Breast epithelium (tissue), 4 donors: ENCODE measurements at places on chromosomes 12 and 14. TPM values are rescaled to one million over a fixed set of nuclear protein-coding genes. Genes with fewer than 3 reads are reported as not detected.
A peak's percentile ranks its signal among the peaks of the same experiment; 100 is the strongest.

EGLN3 gene
- total RNA-seq: 16.4 TPM

DIABLO gene
- 62.3 TPM for total RNA-seq

DYNC1H1 gene
- total RNA-seq: 424 TPM

CLEC2B gene
- 18.4 TPM for total RNA-seq

RND1 gene
- total RNA-seq: 3.3 TPM

DPF3 gene
- 0.32 TPM for total RNA-seq

COX8C gene
- not detected for total RNA-seq

SLC4A8 gene
- total RNA-seq: 6.2 TPM

ACVRL1 gene
- 274 TPM for total RNA-seq

LYZ gene
- total RNA-seq: 99.9 TPM

GRCh38 chr12:47408171-47408871, 297.5 kb downstream of the RPAP3 start:
- DNase-seq: no peak

GRCh38 chr14:106883218-106883692, 1356.9 kb downstream of the TMEM121 start:
- DNase-seq: no peak

- no peak for DNase-seq
Observed at GRCh38 chr14:44168566-44168965, 338.5 kb downstream of the FSCB start.

DNA sequence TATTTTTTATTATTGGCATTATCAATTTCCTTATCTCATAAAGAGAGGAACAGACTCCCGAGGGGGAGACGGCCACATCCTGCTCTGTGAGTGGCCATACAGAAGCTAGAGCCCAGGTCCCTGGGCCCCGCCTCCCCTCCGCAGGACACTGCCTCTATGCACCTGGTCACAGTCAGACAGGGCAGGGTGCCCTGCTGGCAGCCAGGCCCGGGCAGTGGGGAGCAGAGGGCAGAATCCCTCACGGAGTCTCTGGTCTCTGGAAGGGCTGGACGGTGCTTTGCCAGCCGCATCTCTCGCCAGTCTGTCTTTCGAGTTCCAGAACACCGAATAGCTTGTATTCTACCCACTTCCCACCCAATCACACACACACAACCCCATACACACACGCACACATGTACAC, 16.4 kb upstream of the CACNA2D4 start:
- no peak for DNase-seq

- DNase-seq: no peak
Observed at GRCh38 chr14:73176685-73177084, 40.4 kb downstream of the PSEN1 start.

- peak; percentile 62 for DNase-seq
Observed at GRCh38 chr12:122687086-122687485, 16.1 kb downstream of the HCAR2 start.

- DNase-seq: peak; percentile 53
Observed at GRCh38 chr12:13000925-13001774, 1.1 kb upstream of the HEBP1 start.

DNA sequence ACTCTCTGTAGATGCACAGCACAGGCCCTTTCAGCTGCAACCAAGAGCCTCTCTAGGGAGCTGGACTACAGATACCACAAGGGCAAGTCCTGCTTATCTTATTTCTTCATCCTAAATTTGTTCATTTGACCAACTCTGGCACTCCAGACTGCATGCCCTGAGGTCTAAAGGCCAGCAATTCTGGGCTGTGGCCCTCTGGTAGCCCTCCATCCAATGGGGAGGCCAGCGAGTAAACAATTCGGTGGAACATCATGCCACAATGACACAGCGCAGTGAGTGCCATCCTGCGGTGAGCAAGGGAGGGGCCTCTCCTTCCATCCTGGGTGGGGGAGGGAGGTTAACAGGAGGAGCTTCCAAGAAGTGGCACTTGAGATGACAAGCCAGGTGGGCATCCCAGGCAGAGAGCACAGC, 652 bp upstream of the SELPLG start:
- DNase-seq: no peak

DNA sequence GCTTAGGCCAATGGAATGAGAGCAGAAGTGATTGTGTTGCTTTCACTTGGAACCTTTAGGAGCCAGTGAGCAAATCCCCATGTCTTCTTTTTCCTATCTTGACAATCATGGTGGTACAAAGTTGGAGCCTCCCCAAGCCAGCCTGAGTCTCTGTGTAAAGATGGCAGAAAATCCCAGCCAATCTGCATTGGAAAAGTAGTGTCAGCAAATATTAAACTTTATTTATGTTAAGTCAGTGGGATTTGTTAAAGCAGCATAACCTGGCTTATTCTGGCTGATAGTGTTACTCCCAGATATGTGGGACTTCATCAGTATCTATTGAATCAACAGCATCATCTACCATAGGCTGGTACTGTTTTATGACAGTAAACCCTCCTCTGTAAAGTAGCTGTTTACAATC, 2.2 kb upstream of the NUAK1 start:
- DNase-seq: no peak

- DNase-seq: no peak
Observed at GRCh38 chr12:131153956-131154355, 200.2 kb downstream of the ADGRD1 start.

DNA sequence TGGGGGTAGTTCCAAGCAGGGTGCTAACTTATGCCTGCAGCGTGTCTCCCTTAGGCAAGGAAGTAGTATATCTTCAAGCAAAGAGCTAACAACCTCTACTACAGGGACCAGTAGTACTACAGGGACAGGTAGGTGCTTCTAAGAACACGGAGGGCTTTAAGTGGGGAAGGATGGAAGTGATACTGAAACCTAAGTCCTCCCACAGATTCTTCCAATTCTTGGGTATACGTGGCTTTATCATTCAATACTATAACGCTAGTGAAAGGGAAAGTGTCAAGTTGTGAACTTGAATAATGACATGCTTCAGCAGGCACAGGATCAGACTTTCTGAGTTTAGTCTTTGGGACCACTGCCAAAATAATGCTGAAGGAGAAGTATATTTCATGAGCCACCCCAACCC, 241.7 kb downstream of the CEP128 start:
- no peak for DNase-seq

GRCh38 chr12:52035190-52035589, 16.1 kb upstream of the NR4A1 start:
- DNase-seq: no peak

GRCh38 chr14:104137297-104138097, 890 bp upstream of the KIF26A start:
- peak; percentile 24 for DNase-seq

GRCh38 chr12:1583421-1584078, 10.8 kb downstream of the FBXL14 start:
- DNase-seq: peak; percentile 51

DNA sequence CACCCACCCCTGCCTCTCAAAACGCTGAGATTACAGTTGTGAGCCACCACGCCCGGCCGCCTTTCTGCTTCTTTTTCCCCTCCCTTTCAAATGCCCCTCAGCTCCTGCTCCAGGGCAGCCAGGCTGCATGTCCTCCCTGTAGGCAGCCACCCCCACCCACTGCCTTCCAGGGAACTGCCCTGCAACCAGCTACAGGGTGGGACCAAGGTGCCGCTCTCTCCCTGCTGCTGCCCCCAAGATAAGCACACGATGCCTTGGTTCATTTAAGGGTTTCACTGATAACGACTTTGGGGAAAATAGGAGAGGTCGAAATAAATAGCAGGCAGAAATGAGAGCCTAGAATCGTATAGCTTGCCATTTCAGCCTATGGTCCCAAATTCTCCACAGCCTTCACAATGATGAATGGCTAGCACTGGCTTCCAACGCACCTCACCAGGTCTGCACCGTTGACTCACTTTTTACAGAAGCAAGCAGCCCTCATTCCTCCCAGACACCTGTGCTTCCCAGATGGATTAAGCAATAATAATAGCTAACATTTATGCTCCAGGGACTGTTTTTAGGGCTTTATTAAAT, 40.7 kb downstream of the ATG14 start:
- no peak for DNase-seq

GRCh38 chr12:6917491-6918231, 3.3 kb downstream of the ENO2 start:
- DNase-seq: no peak

DNA sequence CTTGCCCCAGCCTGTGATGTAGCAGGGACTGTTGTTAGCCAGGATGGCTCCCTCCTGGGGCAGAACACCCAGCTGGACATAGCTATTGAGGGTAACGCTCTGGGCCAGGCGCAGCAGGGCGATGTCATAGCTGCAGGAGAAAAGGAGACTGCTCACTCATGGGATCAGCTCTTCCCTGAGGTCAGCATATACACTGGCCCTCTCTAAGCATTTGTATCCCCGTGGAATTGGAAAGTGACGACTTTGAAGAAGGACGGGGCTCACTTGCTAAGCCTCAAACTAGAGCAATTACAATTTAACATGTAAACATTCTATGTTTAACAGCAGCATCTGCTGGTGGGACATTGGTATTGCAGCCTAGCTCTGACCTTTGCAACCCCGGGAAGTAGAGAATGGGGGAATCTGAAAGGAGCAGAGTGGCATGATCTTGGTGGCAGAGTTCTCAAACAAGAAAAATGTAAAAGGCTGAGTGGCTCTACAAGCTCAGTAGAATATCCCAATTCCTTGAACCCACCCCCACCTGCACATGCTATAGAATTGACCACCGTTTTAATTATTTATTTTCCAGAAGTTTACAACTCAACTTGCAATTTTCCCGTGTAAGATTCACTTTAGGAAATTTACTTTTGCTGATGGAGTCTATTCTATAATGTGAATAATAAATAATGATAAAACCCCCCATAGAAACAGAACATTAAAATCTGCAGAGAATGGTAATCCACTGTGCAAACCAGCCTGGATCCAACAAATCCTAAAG, 5.0 kb downstream of the CELA1 start:
- DNase-seq: peak; percentile 58

DNA sequence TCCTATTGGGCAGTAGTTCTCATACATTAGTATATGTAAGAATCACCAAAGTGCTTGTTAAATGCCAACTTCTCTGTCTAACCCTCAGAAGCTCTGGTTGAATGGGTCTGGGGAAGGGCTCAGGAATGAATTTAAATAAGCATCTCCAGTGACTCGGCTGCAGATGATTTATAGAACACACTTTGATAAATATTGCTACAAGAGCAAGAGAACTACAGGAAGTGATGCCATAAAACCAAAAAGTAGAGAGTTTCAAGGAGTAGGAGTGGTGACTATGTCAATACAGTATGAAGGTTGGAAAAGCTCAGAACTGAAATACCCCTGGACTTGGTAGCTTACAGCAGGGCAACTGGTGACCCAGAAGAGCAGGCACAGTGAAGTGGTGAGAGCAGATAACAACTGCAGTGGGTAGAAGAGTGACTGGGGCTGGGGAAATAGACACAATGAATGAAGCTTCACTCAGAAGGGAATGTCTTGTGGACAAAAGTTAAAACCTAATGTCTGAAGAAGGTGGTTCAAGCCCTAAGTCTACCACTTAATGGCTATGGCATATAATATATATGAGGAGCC, 8.0 kb upstream of the PLEKHA5 start:
- no peak for DNase-seq

- no peak for DNase-seq
Observed at GRCh38 chr14:31200702-31200990, 6.9 kb downstream of the HECTD1 start.

GRCh38 chr14:93939304-93940229, 12.4 kb downstream of the FAM181A start:
- peak; percentile 59 for DNase-seq

- no peak for DNase-seq
Observed at GRCh38 chr14:88199882-88200281, 123.2 kb downstream of the KCNK10 start.

- no peak for DNase-seq
Observed at GRCh38 chr12:80325167-80325959, 118.7 kb upstream of the PTPRQ start.

- no peak for DNase-seq
Observed at GRCh38 chr14:89644641-89645040, 227.6 kb upstream of the FOXN3 start.

DNA sequence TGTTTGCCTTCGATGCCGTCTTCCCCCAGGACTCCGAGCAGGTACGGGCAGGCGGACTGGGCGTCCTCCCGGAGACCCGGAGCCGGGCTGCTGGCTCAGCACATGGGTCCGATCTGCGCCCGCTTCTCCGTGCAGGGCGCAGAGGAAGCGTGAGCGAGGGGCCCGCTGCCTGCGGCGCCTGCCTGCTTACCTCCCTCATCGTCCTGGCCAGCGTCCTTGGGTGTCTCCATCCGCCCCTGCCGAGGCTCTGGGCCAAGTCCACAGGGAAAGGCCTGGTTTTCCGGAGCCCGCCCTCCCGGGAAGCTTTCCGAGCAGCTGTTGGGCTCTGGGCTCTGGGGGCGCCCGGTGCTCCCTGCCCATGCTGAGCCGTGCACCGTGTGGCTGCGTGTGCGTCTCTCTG, 33.5 kb downstream of the KIF26A start:
- no peak for DNase-seq

DNA sequence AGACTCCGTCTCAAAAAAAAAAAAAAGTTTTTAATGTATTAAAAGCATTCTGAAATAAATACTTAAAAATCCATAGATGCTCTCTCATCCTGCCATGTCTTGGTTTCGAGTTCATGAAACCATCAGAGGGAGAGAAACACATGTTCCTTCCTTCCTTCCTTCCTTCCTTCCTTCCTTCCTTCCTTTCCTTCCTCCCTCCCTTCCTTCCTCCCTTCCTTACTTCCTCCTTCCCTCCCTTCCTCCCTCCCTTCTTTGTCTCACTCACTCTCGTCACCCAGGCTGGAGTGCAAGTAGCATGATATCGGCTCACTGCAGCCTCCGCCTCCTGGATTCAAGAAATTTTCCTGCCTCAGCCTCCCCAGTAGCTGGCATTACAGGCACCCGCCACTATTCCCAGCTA, 60.4 kb upstream of the DUSP6 start:
- no peak for DNase-seq

DNA sequence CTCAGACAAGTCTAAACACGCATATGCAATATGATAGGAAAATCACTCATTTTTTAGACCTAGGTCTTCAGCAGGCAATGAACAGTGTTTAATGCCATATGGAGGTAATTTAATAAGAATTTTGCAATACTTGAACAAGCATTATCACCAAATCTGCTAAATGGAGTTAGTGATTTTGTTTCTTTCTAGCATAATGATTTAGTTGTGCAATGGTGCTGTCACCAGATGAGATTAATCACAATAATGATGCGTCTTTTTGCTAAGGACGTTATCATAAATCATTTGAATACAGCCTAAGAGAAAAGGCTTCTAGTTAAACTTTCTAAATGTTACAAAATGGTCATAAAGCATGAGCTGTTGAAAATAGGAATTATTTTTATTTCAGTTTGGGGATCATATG, 170.0 kb upstream of the SLC16A7 start:
- no peak for DNase-seq

DNA sequence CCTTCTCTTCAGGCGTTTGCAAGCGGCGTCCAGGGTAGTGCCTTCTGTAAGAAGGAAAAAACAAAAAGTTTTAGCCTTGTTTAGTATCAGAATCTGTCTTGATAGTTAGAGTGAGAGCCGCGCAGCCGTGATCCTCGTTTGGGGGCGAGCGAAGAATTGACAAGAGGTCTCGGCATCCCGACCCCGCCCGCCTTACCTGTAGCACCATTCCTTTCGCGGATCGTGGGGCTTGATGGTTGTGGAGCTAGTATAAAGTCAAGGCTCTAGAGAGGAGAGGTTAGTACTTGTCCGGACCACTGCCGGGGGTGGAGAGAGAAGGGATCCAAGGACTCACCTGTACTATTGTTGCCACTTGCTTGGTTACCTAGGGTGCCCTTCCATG, 494 bp downstream of the TMTC3 start:
- no peak for DNase-seq
